ENCODE measurements at places on chromosomes 12 and 14.

GRCh38 chr12:50103767-50104321 is at the start of gene GPD1:
TSS of gene GPD1 (plus strand) at chr12:50104008. CDS start at chr12:50104051, 43 bp downstream.
- DNase-seq = peak; percentile 91

GRCh38 chr12:54266852-54267251 is 13.1 kb downstream of the CBX5 start:
- DNase-seq = no peak

DNA sequence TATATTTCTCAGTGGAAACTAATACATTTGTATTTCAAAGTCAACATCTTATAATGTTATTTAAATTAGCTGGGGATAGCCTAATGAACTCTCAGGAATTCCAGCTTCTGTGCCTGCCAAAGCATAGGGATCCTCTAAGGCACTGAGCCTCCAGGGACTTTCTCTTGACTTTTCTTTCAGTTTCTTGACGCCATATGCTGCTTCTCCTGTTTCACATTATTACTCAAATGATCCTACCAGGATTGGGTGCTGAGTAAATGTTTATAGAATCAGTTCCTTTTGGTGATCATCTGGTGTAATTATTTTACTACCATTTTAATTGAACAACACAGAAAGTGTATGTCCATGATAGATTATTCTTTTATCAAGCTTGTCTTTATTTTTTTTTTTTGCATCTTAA is 7.9 kb downstream of the METTL25 start:
- no peak for DNase-seq

DNA sequence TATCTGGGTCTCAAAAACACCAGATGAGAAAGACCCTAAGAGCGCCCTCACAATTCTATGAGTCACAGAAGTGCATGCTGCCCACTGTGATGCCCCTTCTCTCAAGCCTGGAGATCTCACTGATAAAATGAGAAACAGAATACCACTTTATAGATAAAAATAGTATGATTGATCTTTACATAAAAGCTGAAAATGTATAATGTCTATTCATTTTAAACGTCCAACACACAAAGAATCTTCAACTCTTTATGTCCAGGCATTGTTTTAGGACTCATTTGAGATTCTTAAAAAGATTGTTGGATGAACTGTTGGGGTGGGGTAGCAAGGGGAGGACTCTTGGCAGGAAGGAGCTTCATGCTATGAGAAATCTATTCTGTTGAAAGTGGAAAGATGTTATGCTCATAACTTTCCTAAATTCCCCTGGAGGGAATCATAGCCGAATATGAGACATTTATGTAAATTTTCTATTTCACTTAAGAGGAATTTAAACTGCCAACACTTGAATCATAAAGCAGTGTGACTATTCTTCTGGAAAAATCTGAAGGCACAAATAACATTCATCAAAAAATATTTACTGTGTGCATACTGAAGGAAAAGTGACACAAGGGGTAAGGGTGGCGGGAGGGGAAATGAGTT is 174.6 kb downstream of the STXBP6 start:
- no peak for DNase-seq
